Calu3 (cell line): ENCODE measurements at places on chromosomes 11 and 22.

- no peak for DNase-seq
Measured at GRCh38 chr11:96035740-96036078, 111.8 kb upstream of the MTMR2 start.

- peak; percentile 33 for DNase-seq
Measured at GRCh38 chr22:41048791-41049717, 43.3 kb upstream of the EP300 start.

DNA sequence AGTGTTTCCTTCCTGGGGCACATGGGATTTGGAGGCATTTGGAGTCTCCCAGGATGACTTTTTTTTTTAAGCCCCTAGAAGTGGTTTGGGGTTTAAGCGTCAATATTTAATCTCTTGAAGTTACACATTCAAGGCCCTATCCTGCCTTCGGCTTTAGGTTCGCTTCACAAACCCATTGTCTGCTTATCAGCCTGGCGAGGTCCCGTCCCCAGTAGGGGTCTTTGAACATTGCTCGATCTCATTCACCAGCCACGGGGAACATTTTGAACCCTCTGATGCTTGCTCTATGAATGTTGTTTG lies 75.9 kb downstream of the KCNQ1 start:
- DNase-seq: no peak

GRCh38 chr11:34665077-34665835 lies 44.4 kb downstream of the EHF start:
- DNase-seq: no peak

DNA sequence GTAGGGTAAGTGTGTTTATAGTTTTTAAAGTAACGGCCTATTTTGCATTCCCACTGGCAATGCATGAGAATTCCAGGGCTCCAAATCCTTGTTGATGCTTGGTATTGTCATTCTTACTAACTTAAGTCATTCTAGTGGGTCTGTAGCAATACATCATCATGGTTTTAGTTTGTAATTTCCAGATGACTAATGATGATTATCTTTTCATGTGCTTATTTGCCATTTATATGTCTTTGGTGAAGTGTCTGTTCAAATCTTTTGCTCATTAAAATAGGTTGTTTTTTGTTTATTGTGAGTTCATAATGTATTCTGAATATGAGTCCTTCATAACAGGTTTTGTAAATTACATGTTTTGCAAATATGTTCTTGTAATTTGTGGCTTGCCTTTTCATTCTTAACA lies 31.2 kb downstream of the MTMR3 start:
- no peak for DNase-seq
